ENCODE measurements at places on chromosomes 3 and 15.

GRCh38 chr3:48214225-48214624 lies 9.1 kb upstream of the CAMP start:
- DNase-seq = no peak

GRCh38 chr15:78388865-78389264 lies 48.7 kb downstream of the CRABP1 start:
- DNase-seq = no peak

- no peak for DNase-seq
Measured at GRCh38 chr3:29334706-29335105, 53.8 kb downstream of the RBMS3 start.

DNA sequence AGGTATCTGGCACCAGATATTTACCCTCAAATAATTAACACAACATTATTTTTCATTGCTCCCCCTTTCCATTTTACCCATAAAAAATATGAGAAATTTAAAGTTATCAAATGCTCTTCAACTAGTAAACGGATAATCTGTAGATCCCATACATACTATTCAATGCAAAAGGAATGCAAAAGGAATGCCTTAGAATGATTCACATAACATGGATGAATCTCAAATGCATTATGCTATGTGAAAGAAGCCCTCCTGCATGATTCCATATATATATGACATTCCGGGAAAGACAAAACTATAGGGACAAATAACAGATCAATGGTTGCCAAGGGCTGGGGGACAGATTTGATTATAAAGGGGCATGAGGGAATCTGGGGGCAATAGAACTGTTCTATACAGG lies 195.7 kb downstream of the STT3B start:
- DNase-seq = no peak

- peak; percentile 30 for DNase-seq
Measured at GRCh38 chr3:154427685-154428285, 2.2 kb downstream of the GPR149 start.

DNA sequence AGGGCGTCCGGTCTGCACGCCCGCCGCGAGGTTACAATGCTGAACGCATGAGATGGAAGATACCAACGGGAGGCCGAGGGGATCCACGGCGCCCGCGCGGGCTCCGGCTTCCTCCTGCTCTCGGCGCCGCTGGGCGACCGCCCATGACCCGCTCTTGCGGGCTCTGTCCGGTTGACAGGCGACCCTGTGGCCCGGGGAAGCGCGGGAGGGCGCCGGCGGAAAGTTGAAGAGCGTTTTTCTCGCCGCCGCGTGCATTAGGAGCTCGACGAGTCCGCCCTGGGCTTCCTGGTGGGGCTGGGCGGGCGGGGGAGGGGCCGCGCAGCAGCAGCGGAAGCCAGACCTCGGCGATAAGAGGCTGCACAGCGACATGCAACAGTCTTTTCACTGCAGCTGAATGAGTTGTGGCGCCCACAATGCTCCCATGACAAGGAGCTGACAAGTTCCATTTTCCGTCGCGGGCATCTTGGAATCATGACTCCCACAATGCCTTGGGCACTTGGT lies at the start of gene MBNL1:
Gene MBNL1, plus strand, starts transcription at position 375 of the 501 bp plus-strand sequence. CDS start 31,265 bp downstream, outside the sequence.
- DNase-seq = peak; percentile 73

DNA sequence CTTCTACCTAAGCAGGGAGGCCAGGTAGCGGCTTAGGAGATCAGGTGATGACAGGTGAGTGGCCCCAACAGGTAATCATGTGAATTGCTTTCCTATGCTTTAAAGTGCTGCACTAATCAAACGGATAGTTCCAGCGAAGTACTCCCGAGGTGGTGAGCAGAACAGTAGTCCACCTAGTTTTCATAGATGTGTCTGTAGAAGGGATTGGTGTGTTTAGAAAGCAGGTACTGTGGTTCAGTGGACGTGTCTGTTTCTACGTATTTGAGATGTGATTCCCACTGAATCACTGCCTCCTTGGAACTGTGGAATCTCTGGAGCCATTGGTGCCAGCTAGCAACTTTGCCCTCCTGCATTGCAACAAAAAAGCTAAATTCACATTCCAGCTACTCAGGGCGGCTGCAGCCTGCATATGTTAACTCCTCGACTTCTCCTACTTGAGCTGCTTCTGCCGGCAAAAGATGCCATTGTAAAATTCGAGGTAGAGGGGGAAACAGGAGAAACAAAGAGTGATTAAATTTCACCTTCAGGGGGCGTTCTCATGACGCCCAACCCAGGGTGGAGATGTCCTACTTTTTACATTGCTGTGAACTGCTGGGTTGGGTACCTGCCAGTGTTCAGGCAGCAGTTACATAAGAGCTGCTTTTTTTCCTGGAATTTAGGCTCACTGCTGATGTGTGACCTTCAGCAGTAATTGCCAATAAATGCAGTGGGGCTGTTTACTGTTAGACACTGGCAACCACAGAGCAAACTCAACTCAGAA lies 227.3 kb downstream of the ITPR1 start:
- no peak for DNase-seq

GRCh38 chr15:91258415-91258759 lies 158.3 kb downstream of the SV2B start:
- DNase-seq = no peak

GRCh38 chr15:68208636-68209240 lies 3.6 kb upstream of the CALML4 start:
- no peak for DNase-seq

DNA sequence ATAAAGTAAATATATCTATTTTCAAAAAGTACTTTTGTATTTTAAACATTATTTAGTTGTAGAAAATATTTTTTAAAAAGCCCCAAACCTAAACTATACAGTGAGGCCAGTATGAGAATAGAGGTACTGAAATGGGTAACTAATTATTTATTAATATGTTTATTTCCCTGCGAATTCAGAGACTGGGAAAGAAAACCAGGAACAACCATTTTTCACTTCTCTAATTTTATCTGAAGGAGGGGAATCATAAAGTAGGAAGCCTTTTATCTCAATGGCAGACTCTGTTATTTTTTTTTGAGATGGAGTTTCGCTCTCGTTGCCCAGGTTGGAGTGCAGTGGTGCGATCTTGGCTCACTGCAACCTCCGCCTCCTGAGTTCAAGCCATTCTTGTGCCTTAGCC lies 63.6 kb upstream of the TRAK1 start:
- DNase-seq = no peak

DNA sequence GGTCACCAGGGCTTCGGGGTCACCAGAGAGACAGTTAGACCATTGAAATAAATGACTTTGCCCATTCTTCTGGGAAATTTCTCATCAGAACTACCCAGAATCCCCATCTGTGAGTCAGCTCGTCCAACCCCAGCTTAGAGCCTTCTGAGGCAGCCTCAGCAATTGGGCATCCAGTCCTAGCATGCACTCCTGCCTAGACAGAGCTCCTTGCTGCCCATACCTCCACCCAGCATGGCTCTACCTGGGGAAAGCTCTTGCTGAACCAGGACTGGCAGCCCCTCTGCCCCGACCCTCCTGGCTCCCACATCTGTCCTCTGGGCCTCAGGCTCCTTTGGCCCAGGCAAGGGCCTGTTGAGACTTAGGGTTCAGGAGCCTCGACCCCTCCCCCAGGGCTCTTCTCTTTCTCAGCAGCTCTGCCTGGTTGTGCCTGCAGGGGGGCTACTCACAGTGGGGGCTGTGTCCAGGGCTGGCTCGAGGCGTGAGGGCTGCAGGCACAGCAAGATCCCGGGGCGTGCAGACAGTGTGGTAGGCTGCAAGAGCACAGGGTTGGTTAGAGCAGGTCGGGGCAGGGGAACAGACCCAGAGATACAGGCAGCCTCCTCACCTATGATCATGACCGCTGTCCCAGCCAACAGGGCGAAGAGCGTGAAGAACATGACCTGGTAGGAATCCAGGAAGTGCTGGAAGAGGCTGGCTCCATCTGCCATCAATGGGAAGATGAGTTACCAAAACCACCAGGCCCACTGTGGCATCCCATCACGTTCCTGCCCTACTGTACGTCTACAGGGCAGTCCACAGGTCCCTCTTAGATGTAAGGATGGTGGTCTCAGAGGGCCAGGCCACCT lies 101.3 kb downstream of the NUP210 start:
- DNase-seq = no peak

DNA sequence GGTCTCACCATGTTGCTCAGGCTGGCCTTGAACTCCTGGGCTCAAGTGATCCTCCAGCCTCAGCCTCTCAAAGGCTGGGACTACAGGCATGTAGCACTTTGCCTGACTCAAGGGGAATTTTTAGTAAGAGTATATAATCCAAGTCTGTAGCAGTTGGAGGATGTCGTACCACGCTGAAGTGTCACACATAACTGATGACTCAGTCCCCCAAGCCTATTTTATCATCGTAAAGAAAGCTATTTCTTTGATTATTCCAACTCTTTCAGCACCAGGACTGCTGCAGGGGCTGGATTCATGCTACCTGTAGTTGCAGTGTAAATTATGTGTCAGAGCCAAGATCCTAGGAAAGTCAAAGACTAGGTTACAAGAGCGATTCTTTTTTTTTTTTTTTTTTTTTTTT lies 1.4 kb upstream of the PRKCI start:
- no peak for DNase-seq

- DNase-seq = no peak
Measured at GRCh38 chr15:29819979-29820378, 2.3 kb downstream of the TJP1 start.

DNA sequence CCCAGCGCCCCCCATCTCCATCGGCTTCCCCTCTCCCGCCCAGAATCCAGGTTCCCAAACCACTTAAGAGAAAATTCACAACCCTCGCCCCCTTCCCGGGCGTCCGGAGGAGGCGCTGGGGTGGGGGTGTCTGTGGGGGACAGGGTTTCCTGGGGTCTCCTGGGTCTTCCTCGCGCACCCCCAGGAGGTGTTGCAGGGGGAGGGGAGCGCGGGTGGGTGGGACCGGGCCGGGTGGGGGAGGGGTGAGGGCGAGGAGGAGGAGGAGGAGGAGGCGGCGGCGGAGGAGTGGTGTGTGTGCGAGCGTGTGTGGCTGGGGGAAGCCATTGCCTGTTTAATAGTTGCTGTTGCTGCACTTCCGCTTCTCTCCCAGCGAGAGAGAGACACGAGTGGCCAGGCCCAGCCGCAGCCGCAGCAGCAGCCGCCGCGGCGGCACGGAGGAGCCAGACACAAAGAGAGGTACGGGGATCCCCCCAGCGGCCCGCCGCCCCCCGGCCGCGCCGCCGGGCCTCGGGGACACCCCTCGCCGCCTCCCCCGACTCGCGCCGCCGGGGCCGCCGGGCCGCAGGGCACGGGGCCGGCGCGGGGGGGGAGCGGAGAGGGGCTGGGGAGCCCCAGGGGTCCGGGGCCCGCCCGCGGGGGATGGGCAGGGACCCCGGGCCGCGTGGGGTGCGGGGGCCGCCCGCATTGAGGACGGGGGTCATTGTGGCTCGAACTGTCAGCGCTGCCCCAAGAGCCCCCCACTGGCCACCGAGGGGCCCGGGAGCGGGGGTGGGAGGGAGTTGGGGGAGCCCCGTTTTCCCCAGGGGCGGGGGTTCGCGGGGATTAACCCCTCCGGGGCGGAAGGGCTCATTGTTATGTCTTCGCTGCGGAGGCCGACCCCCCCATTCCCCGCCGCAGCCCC lies at the start of gene UBE2E1:
Gene UBE2E1, plus strand, starts transcription at position 323 of the 901 bp plus-strand sequence. CDS start 1,315 bp downstream, outside the sequence.
- DNase-seq = peak; percentile 26

DNA sequence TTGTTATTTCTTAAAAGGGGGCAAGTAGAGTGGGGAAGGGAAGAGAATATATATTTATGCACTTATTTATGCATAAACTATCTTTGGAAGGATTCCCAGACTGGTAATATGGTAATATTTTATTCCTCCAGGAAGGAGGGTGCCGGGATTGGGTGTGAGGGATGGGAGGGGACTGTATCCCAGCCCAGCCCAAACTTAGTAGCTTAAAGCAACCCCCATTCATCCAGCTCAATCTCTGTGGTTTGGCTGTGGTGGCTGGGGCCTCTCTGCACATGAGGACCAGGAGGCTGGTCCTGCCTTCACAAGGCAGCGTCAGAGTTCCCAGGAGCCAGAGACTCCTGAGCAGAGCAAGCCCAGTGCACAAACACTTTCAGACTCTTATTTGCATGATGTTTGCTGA lies 48.4 kb downstream of the CCNL1 start:
- DNase-seq = no peak
